ENCODE measurements at places on chromosomes 3 and 15.
A peak's percentile ranks its signal among the peaks of the same experiment; 100 is the strongest.

- DNase-seq = no peak
Measured at GRCh38 chr3:127762077-127762786, 60.1 kb downstream of the MGLL start.

GRCh38 chr15:90530250-90531051 is 728 bp downstream of the CRTC3 start:
- peak; percentile 41 for DNase-seq

- DNase-seq = no peak
Measured at GRCh38 chr3:144424606-144425005, 453.0 kb downstream of the DIPK2A start.

- DNase-seq = no peak
Measured at GRCh38 chr15:36666228-36666905, 86.9 kb downstream of the CDIN1 start.

DNA sequence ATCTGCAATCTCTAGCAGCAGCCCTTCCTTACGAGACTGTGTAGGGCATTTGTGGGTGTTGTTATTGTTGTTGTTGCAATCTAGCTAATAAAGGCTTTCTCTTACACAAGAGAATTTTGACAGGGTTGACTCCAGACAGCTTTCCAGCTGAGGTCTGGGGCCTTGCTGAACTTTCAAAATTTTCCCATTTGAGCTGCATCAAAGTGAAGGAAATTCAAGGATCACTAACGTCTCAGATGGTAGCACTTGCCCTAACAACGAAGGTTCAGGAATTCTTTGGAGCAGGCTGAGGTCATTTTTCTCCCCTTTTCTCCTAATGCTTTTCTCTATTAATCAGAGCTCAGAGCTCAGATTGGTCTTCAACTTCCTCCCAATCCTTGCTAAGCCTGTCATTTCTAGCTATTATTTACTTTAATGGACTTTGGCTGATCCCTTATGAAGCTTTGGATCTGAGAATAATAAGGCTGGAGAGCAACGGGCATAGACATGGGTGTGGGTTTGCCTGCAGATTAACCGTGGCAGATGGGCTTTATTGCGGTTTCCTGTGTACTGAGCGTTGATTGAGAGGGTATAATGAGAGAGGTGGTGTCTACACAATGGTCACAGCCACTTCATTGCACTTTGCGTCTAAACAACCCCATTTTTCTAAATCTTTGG is 614.0 kb upstream of the AGTR1 start:
- no peak for DNase-seq

GRCh38 chr15:52163321-52164190 is 27.6 kb downstream of the GNB5 start:
- no peak for DNase-seq

GRCh38 chr3:177647876-177648275 is 450.6 kb upstream of the TBL1XR1 start:
- no peak for DNase-seq

DNA sequence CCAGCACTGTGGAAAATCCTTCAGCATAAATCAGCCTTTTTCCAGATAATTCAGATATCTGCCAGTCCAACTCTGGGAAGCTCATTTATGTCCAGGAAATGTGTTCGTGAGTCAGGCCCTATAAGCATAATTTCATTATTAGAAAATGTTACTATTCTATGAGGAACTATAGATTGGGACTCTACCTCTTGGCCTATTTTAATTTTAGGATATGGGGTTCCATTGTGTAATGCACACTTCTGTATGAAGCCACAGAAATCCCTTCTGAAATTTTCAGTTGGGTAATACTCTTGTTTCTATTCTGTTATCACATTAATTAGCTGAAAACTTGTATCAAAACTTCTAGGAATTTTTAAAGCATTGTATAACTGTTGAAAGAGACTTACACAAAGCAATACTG is 43.9 kb upstream of the IL12A start:
- no peak for DNase-seq

DNA sequence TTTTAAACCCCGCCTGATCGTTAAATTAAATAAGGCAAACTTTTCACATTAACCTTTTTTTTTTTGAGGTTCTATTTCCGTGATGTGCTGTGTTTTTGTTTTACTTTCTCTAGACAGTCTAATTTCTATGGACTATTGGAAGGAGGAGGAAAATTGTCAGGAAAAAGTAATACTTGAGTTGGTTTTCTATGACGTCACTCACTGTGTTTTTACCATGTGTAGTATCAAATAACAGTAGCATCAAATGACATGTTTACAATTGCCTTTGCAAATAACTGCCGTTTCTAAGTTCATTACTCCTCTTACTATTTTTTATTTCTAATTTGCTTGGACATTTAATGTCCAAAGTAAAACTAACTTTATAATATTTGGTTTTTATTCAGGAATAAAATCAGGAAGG is 32.3 kb downstream of the MYO1E start:
- no peak for DNase-seq

GRCh38 chr3:101936419-101937356 is 87.4 kb downstream of the NFKBIZ start:
- DNase-seq = no peak

DNA sequence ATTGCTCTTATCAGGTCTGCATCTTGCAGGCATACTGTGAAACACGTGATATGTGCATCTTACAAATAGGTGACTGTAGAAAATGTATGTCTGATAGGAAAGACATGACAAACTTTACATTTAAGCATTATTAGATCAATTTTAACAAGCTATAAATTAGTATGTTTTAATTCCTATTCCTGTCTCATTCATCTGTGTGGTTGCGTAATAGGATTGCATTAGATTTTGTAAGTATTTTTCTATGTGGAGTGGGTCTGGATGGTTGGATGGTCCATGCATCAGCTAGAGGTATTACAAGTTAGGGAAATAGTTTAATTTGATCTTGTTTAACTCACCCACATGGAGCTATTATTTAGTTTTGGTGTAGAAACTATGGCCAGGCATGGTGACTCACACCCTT is 18.8 kb downstream of the ASTE1 start:
- DNase-seq = no peak

GRCh38 chr3:107970993-107971580 is 119.7 kb downstream of the CD47 start:
- DNase-seq = no peak

- DNase-seq = no peak
Measured at GRCh38 chr15:22948056-22948455, 32.1 kb downstream of the CYFIP1 start.

GRCh38 chr3:151171145-151171757 is 31.8 kb downstream of the GPR171 start:
- no peak for DNase-seq

GRCh38 chr15:73870700-73871408 is 2.5 kb upstream of the TBC1D21 start:
- DNase-seq = no peak

DNA sequence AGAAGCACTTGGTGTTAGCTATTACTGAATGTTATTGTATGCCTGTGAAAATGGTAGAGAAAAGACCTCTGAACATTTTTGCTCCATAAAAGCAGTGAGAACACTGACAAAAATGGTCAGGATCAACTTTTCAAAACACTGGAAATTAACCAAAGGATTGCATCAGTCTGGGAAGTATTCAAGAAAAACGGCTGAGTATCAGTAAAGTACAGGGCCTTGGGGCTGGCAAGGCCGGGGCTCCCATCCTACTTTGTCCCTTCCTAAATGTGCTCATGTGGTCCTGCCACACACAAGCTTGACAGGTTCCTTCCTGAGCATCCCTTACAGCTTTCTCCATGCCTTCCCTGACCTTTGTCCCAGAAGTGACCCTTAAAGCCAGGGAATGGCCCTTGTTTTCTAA is 84.0 kb downstream of the CFAP20DC start:
- no peak for DNase-seq

- no peak for DNase-seq
Measured at GRCh38 chr3:143924522-143925285, 46.9 kb upstream of the DIPK2A start.

GRCh38 chr3:156469456-156469855 is 85.5 kb downstream of the SSR3 start:
- DNase-seq = no peak

DNA sequence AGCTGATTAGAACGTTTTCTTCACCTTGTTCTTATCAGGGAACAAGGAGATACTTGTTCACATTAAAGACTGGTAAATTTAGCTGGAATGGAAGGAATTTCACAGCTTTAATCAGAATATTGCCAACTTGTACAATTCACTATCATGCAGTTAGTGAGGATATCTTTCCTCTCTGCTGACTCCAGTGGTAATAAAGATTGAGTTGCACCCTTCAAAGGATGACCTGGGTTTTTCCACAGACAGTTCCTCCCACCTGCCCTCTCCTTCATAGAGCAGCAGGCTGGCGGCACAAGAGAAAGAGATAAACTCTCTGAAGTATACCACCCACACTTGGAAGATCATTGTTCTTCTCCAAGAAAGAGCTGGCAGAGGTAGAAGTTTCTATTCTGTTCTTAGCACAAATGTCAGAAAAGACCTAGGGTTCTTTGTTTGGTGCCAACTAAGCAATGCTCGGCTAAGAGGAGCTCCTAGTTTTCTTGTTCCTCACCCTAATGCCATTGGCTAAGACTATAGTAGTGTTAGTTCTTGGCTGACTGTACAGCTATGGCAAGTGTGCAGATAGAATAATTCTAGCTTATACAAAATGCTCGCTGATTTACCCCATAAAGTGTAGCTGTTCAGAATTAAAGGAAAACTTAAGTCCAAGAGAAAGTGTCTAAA is 169.1 kb downstream of the CLSTN2 start:
- no peak for DNase-seq

- DNase-seq = no peak
Measured at GRCh38 chr3:157420606-157421130, 16.0 kb upstream of the PTX3 start.

DNA sequence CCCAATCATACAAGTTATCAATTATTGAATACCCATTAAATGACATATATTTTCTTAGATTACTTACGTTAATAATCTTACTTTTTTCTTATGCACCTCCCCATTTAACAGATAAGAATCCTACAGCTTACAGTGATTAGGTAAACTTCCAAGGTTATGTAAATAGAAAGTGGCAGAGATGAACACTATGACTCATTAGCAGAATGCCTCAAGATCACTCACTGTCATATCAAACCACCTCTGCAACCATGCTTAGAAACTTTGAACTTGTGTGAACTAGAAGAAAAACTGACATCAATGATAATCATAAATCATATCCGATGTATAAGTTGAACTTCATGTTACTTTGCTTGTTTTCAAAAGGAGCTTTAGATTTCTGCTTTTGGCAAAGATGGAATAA is 911.6 kb upstream of the ARPP21 start:
- no peak for DNase-seq

DNA sequence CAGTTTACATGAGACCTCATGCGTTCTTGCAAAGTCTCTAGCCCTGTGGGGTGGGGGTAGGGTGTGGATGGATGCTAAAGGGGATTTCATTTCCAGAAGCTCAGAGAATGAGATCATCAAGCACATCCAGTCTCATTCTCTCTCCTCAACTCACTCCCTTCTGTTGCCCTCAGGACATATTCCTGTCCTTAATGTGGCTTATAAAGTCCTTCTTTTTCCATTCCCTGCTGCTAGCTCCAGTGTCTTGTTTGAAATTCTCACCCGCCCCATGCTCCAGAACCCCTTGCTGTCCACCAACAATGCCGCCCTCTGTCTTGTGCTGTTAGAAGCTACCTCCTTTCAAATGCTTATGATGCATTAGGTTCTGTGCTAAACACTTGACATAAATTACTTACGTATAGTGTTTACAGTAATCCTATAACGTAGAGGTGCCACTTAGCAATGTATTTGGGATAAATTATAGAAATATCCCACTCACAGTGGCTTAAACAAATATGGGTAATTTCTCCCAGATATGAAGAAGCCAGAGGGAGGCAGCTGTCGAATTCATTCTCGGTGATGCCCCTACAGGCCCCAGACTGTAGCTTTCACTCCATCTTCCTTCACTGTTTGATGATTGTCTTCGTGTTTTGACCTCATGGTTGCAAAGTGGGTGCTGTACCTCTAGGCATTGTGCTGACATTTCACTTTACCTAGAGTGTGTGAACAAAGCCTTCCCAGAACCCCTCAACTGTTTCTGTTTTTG is 273.1 kb upstream of the TBL1XR1 start:
- no peak for DNase-seq

DNA sequence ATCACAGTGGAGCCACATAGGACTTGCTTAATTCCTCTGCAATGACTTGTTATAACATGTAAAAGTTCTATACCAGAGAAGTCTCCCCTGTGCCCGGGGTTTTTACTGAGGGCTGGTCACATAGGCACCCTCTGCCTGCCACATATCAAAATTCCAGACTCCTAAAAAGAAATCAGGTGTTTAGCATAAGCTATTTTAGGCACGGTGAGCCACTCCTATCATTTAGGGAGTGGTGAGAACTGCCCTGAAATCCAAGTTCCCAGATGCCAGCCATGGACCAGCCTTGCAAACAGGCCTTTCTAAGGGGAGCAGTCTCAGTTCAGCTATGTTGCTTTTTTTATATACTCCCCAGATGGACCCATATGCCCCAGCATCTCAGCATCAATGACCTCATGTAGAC is 130.3 kb downstream of the THSD4 start:
- DNase-seq = no peak

- no peak for DNase-seq
Measured at GRCh38 chr3:57151021-57151449, 14.1 kb downstream of the IL17RD start.

GRCh38 chr3:167913219-167913835 is 177.8 kb downstream of the SERPINI1 start:
- no peak for DNase-seq

GRCh38 chr15:66899555-66900350 is 165.6 kb upstream of the SMAD3 start:
- DNase-seq = no peak

GRCh38 chr3:184746131-184747120 is 34.6 kb upstream of the MAGEF1 start:
- no peak for DNase-seq

DNA sequence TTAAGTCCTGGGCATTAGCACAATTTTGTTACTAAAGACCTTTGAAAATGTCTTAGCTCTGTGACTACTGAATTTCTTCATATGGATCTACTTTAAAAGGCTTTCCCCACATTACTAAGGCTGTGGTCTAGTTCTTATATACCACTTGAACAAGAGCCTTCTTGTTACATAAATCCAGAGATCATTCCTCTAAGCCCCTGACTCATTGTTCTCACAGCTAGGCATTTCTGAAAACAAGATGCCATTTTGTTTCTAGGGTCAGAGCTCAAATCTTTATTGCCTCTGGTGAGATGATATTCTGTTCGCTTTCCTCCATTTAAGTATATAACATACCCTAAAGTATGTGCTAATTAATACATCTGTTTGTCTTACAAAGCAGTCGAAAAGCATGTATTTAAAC is 29.8 kb upstream of the LPP start:
- DNase-seq = no peak

DNA sequence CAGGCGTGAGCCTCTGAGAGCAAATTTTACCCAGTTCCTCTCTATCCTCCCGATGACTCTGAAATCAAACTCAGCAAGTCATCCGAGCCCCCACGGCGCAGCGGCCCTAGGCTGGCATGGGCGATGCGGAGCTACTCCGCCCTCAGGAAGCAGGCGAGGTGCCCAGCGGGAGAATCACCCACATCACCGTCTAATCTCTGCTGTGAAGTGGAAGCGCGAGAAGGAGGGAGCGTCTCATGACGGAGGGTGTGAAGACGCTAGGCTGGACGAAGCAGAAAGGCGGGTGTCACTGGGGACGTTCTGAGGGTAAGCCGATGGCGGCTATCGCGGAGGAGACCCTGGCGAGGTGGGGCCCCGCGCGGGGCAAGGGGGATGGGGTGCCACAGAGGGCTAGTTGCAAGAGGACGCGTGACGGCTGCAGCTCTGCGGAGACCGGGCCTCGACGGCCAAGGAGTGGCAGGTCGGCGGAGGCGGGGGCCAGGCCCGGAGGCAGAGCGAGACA is 9.1 kb upstream of the GNAI2 start:
- peak; percentile 29 for DNase-seq

GRCh38 chr15:34753236-34753894 is 1.4 kb downstream of the GJD2 start:
- no peak for DNase-seq

GRCh38 chr3:126341755-126342150 is 15.5 kb downstream of the KLF15 start:
- DNase-seq = no peak

Data from stimulated activated CD8-positive, alpha-beta memory T cell treated with anti-CD3 and anti-CD28 coated beads, Interleukin-7, amount 100 ng/mL, for 4 hours (primary cell).